Prostate gland (tissue), 2 donors: ENCODE measurements at places on chromosomes 6 and 20.

GRCh38 chr20:49320460-49320859 lies 42.6 kb upstream of the ZNFX1 start:
- H3K27me3 ChIP-seq: no peaks in the 10 kb centered on the region
- H3K4me3 ChIP-seq: no peak overlapping the region
- H3K27ac ChIP-seq: no peak overlapping the region
- H3K4me1 ChIP-seq: no peaks in the 10 kb centered on the region
- no peak for DNase-seq
- H3K36me3 ChIP-seq: no peaks in the 10 kb centered on the region

GRCh38 chr20:17671565-17671964 lies 10.5 kb downstream of the RRBP1 start:
- no peaks in the 10 kb centered on the region for H3K27me3 ChIP-seq
- H3K4me1 ChIP-seq: peaks cover 4% of the 10 kb centered on the region
- no peaks in the 10 kb centered on the region for H3K36me3 ChIP-seq
- no peak overlapping the region for H3K27ac ChIP-seq
- no peak overlapping the region for H3K4me3 ChIP-seq

DNA sequence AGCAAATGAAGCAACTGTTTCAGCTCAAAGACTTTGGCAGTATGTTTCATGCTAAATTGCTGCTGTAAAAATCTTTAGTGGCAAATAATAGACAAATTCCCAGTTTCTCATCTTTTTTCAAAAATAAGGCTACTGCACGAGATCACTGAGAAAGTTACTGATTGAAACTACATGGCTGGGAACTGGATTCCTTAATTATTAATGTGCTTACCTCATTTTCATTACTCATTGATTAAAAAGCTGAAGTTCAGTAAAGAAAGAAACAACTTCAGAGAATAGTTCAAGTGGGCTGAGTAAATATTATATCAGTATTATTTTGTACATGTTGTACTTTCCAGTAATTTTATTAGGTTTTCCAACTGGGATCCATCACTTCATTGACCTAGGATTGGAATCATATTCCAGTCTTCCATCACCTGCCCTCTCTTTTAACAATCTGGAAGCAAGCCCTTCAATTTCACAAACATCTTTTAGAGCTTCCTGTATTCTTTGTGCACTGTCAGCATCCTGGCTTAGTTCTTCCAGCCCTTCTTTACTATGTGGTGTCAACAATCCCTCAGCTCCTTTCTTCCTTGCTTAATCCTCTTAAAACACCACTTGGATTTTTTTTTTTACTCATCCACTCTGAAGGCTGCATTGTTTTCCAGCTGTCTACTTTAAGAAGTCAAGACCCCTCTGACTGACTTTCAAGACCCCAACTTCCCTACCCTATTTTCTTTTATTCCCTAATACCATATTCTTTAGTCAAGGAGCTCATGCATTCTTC lies 4.3 kb downstream of the MEI4 start:
- DNase-seq: no peak
- H3K4me3 ChIP-seq: no peak overlapping the region
- H3K27me3 ChIP-seq: no peaks in the 10 kb centered on the region
- no peaks in the 10 kb centered on the region for H3K4me1 ChIP-seq
- no peaks in the 10 kb centered on the region for H3K36me3 ChIP-seq

- no peak overlapping the region for H3K4me3 ChIP-seq
- no peak overlapping the region for H3K27ac ChIP-seq
- peaks cover 6% of the 10 kb centered on the region for H3K4me1 ChIP-seq
- H3K36me3 ChIP-seq: no peaks in the 10 kb centered on the region
- no peaks in the 10 kb centered on the region for H3K27me3 ChIP-seq
- no peak for DNase-seq
Measured at GRCh38 chr20:16607364-16608276, 34.4 kb upstream of the KIF16B start.

- DNase-seq: no peak
- H3K27me3 ChIP-seq: no peaks in the 10 kb centered on the region
- no peaks in the 10 kb centered on the region for H3K36me3 ChIP-seq
- H3K4me1 ChIP-seq: no peaks in the 10 kb centered on the region
- no peak overlapping the region for H3K4me3 ChIP-seq
- H3K27ac ChIP-seq: no peak overlapping the region
Measured at GRCh38 chr6:40551966-40552505, 35.1 kb downstream of the LRFN2 start.
